Urothelium cell line (cell line): ENCODE measurements at places on chromosomes 16 and 17.
A peak's percentile ranks its signal among the peaks of the same experiment; 100 is the strongest.

- no peak for DNase-seq
Observed at GRCh38 chr16:14539631-14540030, 90.4 kb downstream of the PARN start.

DNA sequence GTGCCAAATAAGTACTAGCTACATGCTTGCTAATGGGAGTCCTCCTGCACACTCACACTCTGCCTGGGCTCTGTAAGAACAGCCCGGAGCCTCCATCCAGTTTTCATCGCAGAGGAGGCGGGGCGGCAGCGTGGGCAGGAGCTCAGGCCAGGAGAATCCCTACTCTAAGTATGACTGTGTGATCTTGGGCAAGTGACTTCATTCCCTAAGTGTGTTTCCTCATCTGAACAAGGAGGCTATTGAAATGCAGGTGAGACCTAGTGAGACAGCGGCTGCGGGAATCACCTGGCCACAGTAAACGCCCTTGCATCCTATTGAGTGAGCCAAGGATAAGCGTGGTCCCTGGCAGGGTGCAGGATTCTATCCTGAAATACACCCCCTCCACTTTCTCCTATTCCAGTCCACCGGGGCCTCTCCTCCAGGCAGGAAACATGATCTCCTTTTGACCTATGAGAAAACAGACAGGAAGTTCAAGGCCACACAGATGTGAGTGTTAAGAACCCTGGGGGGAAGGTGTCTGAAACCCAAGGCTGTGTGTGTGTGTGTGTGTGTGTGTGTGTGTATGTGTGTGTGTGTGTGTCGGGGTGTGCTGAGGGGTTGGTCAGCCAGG, 5.2 kb upstream of the RAI1 start:
- peak; percentile 68 for DNase-seq

DNA sequence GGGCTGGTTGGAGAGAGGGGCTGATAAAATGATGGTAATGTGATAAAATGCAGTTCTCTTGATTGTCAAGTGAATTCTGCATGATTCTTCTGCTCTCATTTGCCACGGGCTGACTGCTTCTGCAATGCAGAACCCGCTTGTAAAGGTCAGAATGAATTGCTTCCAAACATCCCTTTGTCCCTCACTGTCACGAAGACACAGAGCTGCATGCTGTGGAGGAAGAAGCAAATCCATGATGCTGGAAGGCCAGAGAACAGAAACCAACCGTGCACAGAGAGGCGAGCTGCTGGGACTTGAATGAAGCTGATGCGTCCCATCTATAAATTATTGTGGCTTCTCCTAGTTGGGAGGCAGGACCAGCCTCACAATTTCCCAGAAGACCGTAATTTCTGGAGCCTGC, 171.6 kb downstream of the PRKCB start:
- no peak for DNase-seq

GRCh38 chr17:41575336-41575735, 3.5 kb upstream of the KRT9 start:
- no peak for DNase-seq

DNA sequence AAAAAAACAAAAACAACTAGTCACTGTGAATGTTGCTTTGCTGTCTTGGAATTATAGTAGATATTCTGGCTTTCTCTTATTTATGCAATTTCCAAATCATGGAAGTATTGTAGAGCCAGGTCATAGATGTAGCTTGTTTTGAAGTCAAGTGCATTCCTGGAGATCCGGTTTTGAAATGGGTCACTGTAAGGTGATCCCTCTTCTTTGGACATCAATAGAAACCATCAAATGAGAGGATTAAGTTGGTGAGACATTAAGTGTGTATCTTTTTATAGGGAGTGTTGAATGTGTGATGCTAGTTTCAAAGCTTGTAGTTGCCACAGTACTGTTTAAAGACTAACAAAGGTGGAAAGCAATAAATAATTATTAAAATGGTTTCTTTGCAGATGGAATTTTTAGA, 4.5 kb downstream of the PRKAR1A start:
- DNase-seq, result no peak

DNA sequence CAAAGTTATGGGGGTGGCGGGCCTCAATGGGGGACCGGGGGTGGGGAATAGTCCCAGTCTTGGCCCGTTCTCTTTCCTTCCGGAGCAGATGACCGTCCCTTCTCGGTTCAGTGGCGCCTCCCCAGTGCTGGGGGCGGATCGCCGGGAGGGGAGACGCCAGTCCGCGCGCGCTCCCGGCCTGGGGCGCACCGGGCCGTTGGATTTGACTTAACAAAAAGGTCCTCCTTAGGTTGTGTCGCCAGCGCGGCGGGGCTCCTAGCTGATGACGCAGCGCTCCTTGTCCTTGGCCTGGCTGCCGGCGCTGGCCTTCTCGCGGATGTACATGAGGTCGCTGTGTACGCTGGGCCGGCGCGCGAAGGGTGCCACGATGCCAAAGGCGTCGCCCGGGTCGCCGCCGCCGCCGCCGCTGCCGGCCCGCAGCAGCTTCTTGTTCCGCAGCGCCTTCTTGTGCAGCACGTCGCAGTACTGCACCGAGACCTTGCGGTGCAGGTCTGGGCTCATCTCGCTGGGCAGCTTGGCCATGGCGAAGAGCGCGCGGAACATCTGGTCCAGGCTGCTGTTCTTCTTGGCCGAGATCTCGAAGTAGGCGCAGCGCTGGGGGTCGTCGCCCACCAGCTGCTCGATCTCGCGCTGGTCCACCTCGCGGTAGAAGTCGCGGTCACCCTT, 1.2 kb downstream of the RASD1 start:
- no peak for DNase-seq

DNA sequence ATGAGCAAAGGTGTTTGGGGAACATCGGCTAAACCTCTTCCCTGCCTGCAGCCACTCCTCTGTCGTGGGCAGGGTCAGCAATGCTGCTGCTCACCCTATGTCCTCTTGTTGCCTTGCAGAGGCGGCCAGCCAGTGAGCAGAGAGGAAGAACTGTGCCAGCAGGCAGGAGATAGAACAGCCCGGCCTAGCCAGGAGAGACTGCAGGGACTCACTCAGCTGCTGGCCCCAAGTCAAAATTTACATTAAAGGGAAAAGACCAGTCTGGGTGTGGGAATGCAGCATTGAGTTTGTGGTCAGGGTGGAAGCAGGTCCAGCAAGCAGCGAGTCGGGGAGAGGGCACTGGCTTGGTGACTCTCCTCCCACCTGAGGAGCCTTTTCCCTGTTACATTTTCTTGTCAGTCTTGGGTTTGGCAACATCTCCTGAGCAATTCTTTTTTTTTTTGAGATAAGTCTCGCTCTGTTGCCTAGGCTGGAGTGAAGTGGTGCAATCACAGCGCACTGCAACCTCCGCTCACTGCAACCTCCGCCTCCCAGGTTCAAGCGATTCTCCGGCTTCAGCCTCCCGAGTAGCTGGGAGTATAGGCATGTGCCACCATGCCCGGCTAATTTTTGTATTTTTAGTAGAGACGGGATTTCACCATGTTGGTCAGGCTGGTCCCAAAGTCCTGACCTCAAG, 22.7 kb downstream of the LIG3 start:
- no peak for DNase-seq

DNA sequence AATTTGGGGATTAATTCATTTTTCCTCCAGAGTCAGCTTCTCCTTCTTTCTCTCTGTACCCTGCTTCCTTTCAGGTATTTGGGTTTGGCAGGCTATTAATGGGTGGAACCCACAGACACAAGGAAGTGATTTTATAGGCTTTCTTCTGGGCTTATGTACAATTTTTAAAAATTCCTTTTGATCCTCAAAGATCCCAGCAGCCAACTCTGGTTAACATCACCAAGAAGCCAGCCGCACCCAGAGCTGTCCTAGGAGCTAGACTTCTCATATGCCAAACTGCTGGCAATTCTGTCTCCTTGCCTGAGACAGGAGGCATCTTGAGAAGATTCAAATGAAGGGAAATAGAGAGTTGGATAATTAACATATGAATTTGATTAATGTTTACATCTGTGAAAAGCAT, 47.2 kb upstream of the ELAC2 start:
- DNase-seq, result no peak

- DNase-seq, result no peak
Observed at GRCh38 chr16:85998868-85999729, 100.1 kb downstream of the IRF8 start.

- DNase-seq, result no peak
Observed at GRCh38 chr16:29663016-29663806, at the start of gene SPN. Gene SPN, plus strand, starts transcription at chr16:29663247. Its CDS starts 482 bp downstream, at chr16:29663729.

DNA sequence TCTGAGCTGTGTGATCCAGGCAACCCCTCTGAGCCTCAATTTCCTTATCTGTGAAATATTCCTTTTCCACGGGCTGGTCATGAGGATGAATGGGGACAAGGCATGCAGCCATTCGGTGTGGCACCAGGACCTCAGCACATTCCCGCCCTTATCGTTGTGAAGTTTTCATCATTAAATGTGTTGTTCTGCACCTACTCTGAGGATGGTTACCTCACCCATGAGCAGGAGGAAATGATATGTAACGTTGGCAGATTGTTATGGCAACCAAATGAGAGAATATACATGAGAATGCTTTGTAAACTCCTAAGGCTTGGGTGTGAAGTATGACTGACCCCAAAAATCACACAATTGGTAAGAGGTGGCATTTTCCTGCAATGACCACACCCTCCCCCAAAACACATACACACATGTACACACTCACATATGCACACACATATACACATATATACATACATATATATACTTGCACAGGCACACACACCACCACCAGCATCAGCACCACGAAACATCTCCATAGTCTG, 39.5 kb downstream of the SMARCE1 start:
- DNase-seq, result no peak

GRCh38 chr17:55286681-55287589, 22.2 kb downstream of the HLF start:
- no peak for DNase-seq

DNA sequence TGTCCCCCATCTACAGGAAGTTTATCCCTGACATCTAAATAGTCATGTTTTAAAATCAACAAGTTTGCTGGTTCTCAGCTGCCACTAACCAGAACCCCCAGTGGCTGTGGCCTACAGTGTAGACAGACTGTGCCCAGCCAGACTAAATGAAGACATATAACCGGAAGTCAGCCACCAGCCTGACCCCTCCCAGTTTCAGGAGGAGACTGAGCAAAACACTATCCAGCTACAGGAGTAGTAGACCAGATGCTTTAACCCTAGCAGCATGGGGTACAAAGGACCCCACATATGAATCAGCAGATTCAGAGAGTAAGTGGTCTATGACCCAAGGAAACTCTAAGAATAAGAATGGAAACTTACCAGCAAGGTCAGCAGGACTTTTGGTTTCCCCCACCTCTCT, 83.4 kb downstream of the HIC1 start:
- DNase-seq, result no peak

DNA sequence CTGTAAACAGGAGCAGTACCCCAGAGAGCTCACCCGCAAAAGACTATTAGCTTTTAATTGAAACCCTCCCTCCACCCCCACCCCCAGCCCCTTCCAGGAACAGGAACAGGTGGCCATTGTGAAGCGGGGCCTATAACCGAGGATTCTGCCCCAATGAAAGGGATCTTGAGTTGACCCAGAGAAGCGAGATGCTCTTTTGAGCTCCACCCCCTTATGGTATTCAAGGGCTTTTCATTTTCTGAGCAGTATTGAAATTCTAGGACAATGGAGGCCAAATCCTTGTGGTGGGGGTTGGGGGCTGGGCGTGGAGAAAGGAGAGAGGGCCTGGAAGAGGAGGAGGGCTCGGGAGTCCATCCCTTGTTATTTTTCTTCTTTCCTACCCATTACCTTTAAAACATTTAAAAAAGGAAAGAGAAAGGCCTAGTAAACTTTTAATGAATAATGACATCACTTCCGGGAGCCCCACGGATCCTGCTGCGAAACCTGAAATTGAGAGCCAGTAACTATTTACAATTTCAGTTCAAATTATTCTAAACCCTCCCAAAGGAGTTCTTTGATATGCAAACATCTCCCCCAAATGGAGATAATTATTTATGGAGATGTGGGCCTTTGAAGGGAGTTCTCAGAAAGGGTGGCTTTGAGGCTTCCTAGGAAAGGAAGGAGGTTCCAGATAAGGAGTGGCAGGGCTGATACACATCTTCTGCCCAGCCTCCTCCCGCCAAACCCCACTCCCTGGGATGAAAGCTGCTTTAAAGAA, 30.5 kb downstream of the HS3ST3B1 start:
- no peak for DNase-seq

DNA sequence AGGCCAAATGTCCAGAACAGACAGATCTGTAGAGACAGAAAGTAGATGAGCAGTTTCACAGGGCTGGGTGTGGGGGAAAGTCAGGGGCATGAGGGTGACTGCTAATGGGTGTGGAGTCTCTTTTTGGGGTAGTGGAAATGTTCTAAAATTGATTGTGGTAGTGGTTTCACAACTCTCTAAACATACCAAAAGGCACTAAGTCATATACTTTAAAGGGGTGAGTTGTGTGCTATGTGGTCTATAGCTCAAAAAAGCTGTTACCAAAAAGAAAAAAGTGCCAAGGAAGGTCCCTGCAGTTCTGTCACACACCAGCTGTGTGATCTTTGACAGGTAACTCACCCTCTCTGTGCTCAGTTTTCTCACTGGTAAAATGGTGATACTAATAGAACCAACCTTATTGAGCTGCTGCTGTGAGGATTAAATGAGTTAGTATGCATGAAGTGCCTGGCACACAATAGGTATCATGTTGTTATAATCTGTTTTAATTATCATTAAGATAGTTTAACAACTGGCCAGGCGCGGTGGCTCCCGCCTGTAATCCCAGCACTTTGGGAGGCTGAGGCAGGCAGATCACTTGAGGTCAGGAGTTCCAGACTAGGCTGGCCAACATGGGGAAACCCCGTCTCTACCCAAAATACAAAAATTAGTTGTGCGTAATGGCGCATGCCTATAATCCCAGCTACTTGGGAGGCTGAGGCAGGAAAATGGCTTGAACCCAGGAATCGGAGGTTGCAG, 10.3 kb downstream of the ITGAX start:
- DNase-seq, result no peak

DNA sequence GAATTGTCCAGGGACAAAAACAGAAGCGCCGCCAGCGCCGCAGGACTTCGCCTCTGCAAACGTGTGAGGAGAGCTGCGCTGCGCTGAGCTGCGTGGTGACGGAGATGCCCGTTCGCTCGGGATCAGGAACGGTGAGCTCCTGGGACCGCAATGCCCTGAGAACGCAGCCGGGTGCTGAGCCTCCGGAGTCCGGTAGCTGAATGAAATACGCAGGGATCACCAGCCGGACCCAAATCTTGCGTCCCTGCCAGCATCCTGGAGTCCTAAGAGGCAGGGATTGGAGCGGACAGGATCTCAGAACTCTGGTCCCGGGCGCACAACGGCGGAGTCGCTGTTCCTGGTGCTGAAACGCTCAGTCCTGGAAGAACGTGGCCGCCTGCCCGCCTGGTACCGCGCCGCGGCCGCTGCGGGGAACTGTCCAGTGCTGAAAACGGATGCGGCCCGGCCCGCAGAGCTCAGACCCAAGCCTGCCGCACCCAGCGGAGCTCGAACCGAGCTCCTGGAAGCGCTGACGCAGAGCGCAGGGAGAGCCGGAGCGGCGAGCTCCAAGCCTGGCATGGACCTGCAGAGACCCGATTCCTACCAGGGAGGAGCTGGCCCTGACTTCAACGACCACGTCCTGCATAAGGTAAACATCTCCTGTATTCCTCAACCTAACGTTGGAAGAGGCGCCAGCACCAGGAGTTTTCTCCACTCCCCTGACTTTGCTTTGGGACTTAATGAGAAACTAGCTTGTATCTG, 41.5 kb downstream of the CD300LF start:
- DNase-seq, result peak; percentile 90
